Fibroblast of the conjunctiva (primary cell): ENCODE measurements at places on chromosomes 2 and 18.

DNA sequence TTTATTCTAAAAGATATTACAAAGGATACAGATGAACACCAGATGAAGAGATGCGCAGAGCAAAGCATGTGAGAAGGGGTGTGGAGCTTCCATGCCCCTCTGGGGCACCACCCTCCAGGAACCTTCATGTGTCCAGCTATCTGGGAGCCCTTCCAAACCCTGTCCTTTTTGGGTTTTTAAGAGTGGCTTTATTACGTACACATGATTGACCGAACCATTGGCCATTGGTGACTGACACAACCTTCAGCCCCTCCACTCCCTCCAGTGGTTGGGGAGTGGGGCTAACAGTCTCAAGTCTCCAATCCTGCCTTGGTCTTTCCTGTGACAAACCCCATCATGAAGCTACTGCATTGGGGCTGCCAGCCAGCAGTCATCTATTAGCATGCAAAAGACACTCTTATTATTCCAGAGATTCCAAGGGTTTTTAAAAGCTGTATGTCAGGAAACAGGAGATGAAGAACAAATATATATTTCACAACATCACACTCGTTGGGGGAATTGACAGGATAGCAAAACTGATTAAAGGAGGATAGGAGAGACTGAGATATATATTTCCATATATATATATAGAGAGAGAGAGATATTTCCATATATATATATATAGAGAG, 19.4 kb downstream of the IL1B start:
- no peak for DNase-seq

GRCh38 chr2:81304154-81304830, 999.7 kb upstream of the LRRTM1 start:
- DNase-seq, result no peak

DNA sequence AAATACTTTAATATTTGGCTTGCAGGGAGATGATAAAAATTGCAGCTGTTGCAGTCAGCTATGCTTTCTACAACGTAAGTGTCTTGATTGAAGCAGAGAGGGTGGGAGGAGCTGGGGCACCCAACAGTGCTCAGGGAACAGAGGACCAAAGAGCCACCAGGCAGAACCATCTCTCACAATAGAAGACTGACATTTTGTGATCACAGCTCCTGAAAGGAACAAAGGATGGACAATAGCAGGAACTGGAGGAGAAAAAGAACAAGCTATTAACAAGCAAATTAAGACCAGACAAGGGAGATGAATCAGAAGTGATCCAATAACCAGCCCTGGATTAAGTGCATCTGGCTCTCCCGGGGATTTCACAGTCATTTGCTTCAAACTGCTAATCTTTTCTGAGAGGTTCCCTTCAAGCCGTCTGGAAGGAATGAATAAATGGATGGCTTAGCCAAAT, 65.7 kb upstream of the SMAD2 start:
- DNase-seq, result no peak

- no peak for DNase-seq
These were observed 2.9 kb downstream of the UGP2 start for GRCh38 chr2:63844616-63845015.

- no peak for DNase-seq
These were observed 729 bp upstream of the REL start for GRCh38 chr2:60880643-60881046.

DNA sequence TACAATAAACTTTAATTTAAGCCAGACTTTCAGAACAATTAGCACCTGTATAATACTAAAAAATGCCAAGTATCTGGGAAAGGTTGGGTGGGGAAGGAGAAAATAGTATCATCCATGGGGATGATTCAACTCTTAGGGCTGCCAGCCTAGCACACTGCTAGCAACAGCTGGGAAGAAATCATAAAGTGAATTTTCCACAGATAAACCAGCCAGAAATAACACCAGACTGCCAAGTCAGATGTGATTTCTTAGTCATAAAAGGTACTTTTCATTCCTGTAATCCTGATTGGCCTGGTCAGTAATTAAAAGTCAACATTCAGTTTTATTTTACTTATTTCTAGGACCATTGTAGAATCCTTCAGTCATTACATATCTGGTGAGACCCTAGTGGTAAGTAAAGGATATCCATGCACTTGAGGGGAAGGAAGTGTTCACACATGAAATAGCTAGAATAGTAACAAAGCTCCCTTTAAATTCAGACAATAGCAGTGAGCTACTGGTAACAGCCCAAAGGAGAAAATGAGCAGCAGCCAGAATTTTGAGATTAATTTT, 59.4 kb downstream of the LIMS1 start:
- DNase-seq, result peak; percentile 61

DNA sequence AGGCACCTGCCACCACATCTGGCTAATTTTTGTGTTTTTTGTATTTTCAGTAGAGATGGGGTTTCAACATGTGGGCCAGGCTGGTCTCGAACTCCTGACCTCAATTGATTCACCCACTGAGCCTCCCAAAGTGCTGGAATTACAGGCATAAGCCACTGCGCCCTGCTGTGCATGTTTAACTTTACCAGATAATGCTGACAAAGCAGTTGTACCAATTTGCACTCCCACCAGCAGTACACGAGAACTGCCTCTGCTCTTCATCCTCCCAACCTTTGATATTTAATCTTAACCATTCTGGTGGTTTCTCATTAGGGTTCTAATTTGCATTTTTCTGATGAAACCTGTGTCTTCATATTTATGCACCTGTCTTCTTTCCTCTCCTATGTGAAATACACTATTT, 12.0 kb upstream of the DYM start:
- no peak for DNase-seq

- DNase-seq, result no peak
These were observed 61.8 kb downstream of the ARHGAP25 start for GRCh38 chr2:68796295-68796905.

DNA sequence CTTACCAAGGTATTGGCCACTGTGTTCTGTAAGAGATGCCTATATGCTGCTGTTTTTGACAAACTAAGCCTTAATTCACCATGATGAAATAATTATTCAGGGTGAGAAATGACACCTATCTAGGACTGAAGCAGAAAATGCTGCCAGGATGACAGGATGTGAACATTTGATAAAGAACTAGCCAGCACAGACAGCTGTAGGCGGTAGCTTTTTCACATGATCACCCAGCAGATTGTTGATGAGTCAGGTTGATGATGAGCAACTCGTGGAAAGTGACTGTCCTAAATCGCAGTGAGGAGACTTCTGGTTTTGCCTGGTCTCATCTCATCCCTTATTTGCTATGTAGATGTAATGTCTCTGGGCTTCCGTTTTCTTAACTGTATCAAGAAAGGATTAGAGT, 144.1 kb downstream of the PRPF40A start:
- peak; percentile 46 for DNase-seq

- no peak for DNase-seq
These were observed 51.1 kb downstream of the COLEC12 start for GRCh38 chr18:449374-449773.

DNA sequence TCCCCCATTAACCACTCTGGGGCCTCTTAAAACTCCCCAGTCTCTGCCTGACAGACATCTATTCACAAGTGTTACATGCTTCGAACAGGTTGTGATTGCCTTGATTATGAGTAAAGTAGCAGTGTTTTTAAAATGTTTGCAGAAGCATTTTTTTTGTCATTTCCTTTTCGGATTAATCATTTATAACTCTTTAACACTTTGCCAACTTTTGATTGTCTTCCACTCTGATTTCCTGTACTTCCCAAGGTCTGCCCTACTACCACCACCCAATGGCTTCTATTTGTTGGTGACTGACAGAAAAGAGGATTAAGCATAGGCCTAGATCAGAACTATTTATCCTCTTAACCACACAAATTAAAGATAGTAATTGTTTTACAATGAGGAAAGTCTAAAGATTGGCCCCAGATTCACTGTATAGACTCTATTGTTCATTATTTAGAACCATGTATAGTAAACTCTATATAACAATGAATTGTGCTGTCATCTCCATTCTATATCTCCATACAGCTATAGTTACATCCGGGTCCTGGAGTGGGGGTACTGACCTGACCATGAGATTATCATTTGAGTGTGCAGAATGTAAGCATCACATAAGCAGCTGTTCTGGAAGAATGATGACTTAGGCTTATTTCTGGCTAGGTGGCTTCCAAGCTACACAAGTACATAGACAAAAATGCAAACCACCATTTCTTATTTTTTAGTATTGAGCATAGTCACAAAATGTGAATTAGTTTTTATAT, 110.3 kb upstream of the RBMS1 start:
- DNase-seq, result no peak

DNA sequence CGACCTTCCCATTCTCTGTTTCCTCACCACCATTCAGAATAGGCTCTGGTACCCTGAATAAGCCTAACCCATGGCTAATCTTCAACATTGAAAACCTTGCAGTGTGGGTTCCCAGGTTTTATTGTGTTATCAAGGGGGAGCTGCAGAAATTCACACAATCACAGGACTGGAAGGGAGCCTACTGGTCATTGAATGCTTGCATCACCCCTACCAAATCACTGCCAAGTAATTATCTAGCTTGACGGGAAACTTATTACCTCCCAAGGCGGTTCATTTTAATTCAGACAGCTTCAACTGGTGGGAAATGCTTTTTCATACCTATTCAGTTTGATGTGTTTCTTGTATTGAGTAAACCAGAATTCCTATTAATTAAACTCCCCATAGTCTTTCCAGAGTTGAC, 33.6 kb upstream of the EFEMP1 start:
- DNase-seq, result no peak
